PC-3 (cell line): ENCODE measurements at places on chromosomes 6 and 20. TPM values are rescaled to one million over a fixed set of nuclear protein-coding genes. Genes with fewer than 3 reads are reported as not detected.
A peak's percentile ranks its signal among the peaks of the same experiment; 100 is the strongest.

Gene PARD6B
- total RNA-seq = 3.7 and 4.3 TPM in 2 replicates

Gene TSPO2
- total RNA-seq = not detected in 2 replicates

Gene TRAPPC3L
- total RNA-seq = not detected in 2 replicates

Gene FRMD1
- not detected in 2 replicates for total RNA-seq

Gene SLC32A1
- not detected in 2 replicates for total RNA-seq

- DNase-seq = peak; percentile 82
Measured at GRCh38 chr6:106439459-106439858, 78.9 kb downstream of the CRYBG1 start.

DNA sequence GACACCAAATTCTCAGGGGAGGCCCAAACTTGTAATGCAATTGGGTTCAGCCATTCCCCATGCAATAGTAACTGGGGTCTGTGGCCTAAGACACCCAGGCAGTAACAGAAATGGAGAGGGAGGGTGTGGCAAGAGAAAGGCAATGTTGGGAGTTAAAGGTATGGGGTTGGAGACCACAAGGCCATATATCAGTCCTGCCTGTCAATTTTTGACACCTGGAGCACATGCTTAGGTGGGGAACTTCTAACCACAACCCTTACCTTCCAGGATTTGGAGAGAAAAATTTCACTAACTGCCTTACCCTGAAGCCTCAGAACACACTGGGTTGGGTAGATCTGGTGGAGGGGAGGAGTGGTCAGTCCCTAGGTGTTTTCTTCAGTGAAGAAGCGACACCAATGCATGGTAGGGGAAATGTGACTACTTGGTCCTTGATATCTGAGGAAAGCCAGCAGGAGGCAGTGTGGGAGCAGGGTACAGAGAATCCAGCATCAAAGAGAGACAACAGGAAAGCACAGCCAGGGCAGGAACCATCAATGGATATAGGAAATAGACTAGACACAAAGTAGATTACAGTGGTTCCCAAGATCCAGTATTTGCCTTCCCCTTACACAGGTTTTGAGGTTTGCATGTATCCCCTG lies 6.8 kb upstream of the USP49 start:
- peak; percentile 49 for DNase-seq

DNA sequence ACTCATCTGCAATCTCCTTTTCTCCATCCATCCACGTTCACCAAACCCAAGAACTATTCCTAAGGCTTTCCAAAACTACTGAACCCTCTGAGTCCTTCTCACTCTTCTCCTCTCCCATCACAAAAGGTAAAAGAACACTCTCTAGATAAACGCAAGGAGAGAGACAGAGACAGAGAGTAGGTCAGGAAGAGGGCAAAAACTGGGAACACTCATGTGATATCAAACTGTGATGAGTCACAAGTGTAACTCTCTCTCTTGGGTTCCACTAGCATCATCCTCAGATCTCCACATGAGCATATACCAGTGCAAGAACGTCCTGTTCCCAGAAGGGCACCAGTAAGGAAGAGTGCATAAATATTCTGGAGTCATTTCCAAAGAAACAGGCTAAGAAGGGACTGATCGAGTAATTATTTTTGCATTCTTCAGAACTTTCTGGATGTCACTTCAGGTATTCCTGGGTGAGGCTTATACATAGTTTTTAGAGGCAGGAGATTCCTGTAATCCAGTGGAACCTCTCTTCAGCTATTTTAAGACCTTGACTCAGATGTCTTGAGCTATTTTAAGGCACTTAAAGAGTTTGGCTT lies 47.3 kb upstream of the STXBP5 start:
- DNase-seq = no peak

- DNase-seq = peak; percentile 51
Measured at GRCh38 chr6:119978274-119978889, 628.8 kb upstream of the MAN1A1 start.

DNA sequence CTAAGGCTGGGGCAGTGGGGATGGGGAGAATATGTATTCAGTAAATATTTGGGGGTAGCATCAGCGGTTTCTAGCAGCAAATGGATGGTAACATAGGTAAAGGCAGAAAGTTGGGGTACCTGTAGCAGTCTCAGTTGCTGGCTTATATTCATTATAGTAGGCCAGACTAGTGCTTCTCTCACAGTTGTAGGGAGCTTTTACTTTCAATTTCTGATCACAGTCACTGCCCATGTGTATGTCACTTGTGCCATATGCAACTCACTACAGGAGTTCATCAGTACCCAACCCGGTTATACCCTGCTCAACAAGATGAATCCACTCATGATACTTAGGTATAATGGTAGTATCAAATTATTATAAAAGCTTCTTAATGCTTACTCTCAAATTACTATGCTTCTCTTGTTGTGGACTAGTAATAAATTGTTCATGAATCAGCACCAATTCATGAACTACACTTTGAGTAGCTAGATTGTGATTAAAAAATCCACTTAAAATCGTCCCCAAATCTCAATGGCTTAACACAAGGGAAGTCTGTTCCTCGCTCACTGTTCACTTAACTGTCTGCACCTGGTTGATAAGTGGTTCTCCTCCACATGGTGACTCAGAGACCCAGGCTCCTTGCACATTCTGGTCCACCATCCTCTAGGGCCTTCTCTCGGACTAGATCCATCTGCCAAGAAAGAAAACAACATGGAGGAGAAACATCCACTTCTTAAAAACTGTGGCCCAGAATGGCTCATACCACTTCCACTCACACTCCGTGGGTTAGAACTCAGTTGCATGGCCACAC lies 31.3 kb upstream of the MYLIP start:
- no peak for DNase-seq
